ENCODE measurements at places on chromosomes 7 and 10. TPM values are rescaled to one million over a fixed set of nuclear protein-coding genes. Genes with fewer than 3 reads are reported as not detected.

DNA sequence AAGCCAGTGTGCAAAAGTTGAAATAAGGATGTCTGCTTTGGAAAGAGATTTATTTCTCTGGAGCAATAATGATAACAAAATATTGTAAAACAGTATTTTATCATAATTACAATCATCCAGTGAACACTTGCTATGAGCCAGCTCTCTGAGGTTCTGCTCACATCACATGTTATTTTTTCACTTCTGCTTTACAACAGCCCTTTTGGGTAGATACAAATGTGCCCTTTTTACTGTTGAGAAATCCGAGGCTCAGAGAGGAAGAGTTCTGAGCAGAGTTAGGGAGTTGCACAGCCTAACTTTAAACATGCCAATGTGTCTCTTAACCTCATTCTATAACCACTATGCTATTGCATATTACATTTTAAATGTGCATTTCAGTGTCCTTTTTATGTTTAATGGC, 232.6 kb upstream of the CDC14C start:
- no peaks in the 10 kb centered on the region for H3K36me3 ChIP-seq
- no peak overlapping the region for H3K4me3 ChIP-seq
- no peaks in the 10 kb centered on the region for H3K4me1 ChIP-seq
- H3K27me3 ChIP-seq, result no peaks in the 10 kb centered on the region

DNA sequence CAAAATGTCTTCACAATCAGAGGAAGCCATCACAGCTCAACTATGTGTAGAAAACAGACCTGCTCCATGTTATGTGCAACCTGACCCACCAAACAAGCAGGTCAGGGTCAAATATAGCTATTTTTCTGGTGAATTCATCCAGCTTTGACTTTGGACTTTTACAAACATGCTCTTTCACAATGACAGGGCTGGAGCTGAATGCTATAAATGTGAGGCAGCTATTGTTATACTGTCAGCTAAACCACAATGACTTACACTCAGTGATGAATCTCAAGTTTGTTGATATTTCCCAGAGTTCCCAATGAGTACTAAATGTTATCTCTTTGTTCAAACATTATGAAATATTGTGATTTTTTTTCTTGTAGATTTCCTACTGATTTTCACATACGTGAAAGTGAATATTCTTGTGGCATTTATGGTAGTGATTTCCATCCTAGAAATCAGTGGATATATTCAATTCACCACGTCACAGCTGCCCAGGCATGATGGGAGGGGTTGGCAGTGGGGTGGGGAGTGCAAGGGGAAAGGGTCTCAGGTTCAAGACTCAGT, 2.5 kb upstream of the ITIH2 start:
- H3K36me3 ChIP-seq, result no peaks in the 10 kb centered on the region
- DNase-seq, result no peak
- H3K27me3 ChIP-seq, result no peaks in the 10 kb centered on the region
- peaks cover 7% of the 10 kb centered on the region for H3K4me1 ChIP-seq

GRCh38 chr7:37532636-37533035, 84.0 kb upstream of the ELMO1 start:
- no peak for DNase-seq
- no peak overlapping the region for H3K27ac ChIP-seq
- no peaks in the 10 kb centered on the region for H3K36me3 ChIP-seq
- no peaks in the 10 kb centered on the region for H3K27me3 ChIP-seq

GRCh38 chr7:48252995-48253394, 81.7 kb downstream of the ABCA13 start:
- H3K27me3 ChIP-seq, result no peaks in the 10 kb centered on the region
- H3K4me1 ChIP-seq, result no peaks in the 10 kb centered on the region
- no peak overlapping the region for H3K27ac ChIP-seq
- no peak for DNase-seq
- H3K4me3 ChIP-seq, result no peak overlapping the region
- no peaks in the 10 kb centered on the region for H3K36me3 ChIP-seq

SEPTIN14 gene
- not detected for total RNA-seq

KAZALD1 gene
- total RNA-seq, result 1.7 TPM

Measured in gastrocnemius medialis (tissue), 4 donors.